ENCODE measurements at places on chromosomes 6 and 20.

DNA sequence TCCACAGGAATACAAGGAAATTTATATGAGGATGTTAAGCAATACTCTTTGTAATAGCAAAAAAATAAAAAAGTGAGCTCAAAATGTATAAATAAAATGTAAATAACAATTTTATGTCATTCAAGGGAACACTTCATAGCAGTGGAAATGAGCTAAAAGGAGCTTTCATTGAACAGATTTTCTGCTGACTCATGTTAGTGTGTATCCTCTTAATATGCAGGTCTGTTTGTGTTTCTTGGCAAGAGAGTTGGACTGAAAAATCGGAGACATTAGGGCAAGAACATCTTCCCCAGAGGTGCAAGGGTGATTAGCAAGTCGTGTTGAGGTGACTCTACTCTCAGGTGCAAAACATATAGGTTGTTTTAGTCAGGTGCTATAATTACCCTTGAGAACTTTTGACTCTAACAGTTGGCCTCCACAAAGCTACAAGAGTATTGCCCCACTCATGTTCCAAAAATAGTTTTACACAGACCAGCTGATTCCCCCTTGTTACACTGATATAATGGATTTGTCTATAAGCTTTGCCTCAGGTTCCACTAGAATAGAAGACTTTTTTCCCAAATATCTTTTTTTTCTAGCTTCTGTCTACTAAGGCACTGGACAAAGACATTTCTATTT is 702.9 kb downstream of the TENT5A start:
- no peak for DNase-seq

GRCh38 chr20:33316343-33316742 is 33.3 kb downstream of the BPIFB1 start:
- DNase-seq = no peak

- DNase-seq = no peak
Measured at GRCh38 chr20:2797136-2797983, 3.1 kb downstream of the CPXM1 start.

DNA sequence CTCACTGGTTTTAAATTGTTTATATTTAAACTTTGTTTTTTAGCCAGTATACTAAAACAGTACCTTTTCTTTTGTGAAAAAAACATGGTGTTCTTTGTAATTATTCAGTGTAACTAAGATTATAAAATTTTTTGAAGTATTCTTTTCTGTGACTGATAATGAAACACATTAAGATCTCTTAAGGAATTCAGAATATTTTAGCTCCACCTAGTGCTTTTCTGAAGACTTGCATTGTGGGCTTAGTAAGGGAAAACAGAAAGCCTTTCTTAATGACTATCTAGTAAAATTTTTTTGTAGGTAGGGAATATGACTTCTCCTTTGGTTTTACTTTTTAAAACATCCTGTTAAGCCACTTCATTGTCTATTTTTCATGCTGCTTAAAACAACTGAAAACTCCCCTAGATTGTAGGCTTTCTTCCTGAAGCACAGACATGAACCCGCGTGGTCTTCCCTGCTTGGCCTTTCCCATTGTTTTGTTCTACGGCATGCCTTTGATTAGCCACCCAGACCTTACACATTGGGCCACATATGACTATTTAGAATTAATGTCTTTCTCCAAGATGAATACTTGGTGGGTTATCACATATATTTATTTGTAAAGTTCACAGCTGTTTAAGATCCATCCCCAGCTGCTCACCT is 72.1 kb downstream of the AFDN start:
- DNase-seq = no peak
